T-helper 17 cell (primary cell): ENCODE measurements at places on chromosomes 2 and 18.
A peak's percentile ranks its signal among the peaks of the same experiment; 100 is the strongest.

DNA sequence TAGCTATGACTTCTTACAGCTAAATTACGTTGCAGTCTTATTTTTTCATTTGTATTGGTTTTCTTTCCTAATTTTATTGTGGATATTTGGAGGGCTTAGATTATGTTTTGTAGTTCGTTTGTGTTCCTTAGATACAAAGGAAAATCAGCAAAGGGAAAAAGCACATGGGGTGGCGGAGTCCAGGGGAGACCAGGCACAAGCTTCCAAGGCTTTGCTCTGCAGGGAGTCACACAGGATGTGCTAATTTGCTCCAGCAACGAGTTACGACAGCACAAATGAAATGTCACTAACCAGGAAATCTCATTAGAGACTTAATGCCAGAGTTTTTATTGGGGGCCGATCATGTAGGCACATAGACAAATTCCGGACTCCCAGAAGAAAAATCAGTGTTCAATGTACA lies 60.5 kb upstream of the CABYR start:
- no peak for DNase-seq

GRCh38 chr2:174863183-174863582 lies 98.9 kb upstream of the CHRNA1 start:
- no peak for DNase-seq

DNA sequence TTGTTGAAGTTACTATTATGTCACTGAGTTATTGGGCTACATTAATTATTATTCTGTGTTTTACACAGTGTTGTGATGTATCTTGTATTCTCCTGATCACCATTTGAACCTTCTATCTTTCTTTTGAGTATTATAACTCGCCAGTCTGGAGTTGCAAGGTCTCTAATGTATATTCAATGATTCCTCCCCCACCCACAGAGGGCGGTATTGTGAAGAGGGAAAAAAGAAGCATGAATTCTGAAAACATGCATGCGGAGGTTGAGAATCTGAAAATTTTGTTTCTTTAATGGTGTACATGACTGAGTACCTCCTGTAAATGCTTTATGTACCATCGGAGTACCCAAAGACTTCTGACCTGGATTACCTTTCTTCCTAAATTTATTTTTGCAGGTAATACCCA lies 266.6 kb downstream of the NR4A2 start:
- no peak for DNase-seq

DNA sequence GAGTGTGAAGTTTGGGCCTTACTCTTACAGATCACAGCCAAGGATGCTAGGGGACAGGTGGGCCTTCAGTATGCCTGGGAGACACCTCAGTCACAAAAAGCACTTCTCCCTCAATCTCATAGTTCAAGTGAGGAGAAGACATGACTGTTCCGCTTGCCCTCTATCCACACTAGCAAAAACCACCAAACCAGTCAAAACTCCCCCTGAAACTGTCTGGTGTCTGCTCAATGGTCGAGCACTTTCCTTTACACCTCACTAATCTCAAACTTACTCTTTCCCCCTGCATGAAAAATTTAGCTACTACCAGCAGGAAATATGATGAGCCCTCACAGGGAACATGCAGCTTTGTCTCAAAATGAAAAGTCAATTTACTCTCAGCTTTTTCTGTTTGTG lies 232.2 kb downstream of the TRIB2 start:
- no peak for DNase-seq

- DNase-seq = no peak
Observed at GRCh38 chr2:147081831-147082230, 763.0 kb upstream of the ACVR2A start.

DNA sequence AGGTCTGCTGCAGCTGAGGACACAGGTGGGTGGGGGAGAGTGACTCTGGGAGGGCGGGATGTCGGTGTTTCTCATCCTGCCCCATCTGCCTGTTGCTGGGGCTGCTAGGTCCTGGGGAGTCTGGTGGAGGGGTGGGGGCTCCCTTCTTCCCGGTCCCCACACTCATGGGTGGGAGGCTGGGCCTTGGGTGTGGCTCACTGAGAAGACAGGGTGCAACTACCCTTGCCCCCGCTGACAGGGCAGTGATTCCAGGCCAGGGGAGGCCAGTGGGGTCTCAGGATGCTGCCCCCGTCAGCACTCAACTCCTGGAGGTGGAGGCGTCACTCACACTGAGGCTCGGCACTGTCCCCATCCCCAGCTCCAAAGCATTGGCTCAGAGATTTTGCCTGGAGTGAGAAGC lies 7.7 kb upstream of the NFATC1 start:
- no peak for DNase-seq

GRCh38 chr2:106890606-106891005 lies 4.6 kb upstream of the ST6GAL2 start:
- no peak for DNase-seq

DNA sequence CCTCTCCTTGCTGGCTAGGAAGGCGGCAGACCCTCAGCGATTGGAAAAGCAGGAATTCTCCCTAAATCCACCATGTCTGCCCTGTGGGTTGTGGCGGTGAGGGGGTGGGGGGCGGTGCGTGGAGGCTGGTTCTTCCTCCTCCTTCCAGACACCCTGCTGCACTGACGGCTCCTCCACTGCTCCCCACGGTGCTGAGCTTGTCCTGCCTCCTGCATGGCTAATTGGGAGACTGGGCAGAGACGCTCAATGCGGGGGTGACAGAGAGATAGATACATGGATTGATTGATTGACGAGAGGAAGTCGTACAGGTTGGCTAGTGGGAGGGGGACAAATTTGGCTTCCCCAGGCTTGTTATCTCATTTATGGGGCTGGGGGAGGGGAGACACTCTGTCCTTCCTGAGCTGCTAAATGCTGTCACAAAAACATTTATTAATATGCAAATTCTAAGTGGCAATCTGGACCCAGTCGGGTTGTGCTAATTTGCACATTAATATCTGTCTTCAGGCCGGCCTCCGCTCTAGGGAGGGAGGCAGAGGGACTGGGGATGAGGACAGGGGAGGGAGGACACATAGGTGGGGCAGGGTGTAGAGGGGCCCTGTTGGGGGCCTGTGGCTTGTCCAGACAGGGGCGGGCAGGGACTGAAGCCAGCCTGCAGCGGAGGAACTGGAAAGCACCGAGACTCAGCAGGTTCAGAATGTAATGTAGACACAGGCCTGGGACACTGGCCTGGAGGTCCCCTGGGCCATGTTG lies 181.6 kb downstream of the CELF4 start:
- DNase-seq = no peak

- DNase-seq = no peak
Observed at GRCh38 chr2:125707611-125708010, 948.3 kb upstream of the GYPC start.

DNA sequence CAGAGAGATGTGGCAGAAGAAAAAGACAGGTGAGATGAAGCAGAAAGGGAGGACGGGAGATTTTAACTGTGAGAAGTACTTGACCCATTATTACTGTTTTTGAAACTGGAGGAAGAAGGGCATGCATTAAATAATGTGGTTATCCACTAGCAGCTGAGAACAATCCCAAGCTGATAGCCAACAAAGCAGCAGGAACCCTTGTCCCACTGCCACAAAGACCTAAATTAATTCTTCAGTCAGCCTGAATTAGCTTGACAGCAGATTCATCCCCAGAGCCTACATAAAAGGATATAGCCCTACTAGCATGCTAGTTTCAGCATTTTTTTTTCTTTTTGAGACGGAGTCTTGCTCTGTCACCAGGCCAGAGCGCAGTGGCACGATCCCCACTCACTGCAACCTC lies 19.5 kb upstream of the REG3A start:
- DNase-seq = no peak

- DNase-seq = no peak
Observed at GRCh38 chr2:102758439-102758838, 3.4 kb upstream of the TMEM182 start.

DNA sequence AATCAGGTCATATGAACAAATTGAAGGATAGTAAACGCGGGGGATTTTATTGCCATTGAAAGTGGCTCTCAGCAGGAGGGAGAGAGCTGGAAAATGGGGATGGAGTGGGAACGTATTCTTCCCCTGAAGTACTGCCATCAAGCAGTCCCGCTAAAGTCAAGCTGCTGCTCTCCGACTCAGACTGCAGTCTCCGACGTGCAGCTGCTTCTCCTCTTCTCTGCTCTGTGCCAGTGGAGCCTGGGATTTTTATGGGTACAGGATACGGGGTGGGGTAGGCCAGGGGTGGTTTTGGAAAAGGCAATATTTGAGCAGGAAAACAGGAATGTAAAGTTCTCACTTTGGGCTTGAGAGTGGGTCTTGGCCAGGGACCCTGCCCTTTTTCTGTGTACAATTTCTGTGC lies 33.0 kb downstream of the KCTD18 start:
- DNase-seq = no peak

GRCh38 chr2:75586971-75587370 lies 26.2 kb upstream of the EVA1A start:
- no peak for DNase-seq

- no peak for DNase-seq
Observed at GRCh38 chr2:20542746-20543468, 96.0 kb downstream of the RHOB start.

DNA sequence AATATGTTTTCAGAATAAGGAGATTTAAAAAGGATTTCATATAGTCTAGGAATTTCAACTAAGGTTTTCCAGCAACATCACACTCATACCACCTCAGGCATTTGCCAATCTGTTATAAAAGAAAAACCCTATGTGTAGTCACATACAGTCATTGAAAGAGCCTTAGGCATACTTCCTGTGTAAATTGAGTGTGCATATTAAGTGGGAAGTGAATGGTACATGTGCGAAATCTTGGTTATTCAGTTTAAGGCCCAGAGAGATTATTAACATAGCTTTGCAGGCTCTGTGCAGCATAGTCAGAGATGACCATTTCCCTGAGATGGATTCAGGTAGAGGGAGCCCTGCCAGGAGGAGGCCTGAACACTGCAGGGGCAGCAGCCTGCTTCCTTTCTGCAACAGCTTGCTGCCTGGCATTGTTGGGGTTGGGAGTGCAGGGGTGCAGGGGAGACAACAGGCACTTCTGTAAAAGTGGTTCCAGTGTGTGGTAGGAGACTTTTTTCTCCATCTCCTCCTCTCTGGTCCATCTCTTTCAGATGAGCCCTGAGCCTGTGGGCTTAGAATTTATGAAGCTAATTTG lies 100.1 kb upstream of the OSR1 start:
- no peak for DNase-seq

DNA sequence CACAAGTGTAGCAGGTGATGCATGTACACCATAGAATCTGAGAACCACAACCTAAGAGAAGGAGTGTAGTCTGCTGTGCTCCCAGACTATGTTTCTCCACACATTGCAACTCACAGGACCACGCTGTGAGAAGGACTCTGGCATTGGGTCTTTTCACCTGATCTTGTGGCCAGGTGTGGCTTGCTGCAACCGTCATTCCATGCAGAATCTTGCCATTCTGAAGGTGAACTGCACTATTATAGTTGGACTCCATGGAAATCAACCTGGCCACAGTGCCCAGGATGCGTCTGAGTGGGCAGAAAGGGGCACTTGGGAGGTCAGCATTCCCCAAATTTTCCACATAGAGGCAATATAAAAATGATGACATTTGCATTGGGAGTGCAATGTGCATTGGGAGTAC lies 122.2 kb downstream of the CAPN13 start:
- DNase-seq = no peak

DNA sequence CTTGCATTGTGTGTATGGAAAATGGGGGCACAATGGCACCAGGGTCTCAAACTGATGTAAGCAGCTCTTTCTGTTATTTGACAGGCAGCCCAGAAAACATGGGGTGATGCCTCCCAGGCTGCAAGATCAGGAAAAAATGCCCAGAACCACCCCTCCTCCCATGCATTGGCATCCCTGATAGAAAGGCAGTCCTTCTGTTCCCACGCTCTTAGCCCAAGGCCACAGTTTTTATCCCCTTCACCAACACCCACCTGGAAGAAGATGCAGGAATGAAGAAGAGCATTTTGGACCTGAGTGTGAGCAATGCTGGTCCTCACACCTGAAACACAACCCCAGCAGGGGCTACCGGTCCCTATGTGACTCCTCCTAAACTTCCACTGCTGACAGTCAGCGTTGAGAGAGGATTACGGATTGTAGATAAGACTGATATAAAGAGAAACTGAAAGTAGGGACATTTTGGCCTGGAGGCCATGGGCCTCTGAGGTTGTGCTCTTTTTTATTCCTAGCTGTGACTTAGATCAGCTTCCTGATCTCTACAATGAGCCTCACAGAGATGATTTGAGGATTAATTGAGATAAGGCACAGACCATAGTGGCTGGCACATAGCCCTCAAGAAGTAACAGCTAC lies 386.0 kb upstream of the ATP5MC3 start:
- DNase-seq = no peak

DNA sequence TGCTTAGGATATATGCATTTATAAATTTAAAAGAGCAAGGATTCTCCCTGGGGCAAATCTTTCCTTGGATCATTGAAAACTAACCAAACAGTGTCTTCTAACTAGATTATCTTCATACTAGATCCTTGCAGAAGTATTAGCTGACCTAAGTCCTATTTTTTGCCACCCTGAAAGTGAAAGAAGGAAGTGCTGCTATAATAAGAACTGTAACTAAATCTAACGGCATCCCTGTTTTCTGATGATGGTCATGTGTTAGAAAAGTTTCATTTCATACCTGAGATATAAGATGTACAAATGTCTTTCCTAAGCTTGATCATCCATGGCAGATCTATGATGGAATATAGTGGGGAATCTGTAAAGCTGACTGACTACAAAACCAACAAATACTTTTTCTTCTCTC lies 102.7 kb downstream of the MAP2 start:
- DNase-seq = no peak

DNA sequence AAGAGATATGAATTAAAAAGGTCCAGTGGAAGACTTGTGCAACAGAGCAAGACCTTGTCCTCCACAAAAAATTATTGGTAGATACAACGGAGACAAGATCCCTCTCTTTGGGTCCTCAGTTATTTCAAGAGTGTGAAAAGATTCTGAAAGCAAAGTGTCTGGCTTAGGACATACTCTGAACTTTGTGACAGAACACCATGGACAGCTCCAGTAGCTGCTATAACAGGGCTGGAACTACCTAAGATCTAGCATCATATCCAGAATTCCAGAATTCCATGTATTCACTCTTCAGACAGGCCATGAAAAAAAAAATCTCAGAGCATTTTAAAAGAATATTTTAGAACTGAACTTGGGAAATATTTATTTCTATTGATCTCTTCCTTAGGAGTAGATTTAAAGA lies 74.8 kb upstream of the ZBTB14 start:
- no peak for DNase-seq

DNA sequence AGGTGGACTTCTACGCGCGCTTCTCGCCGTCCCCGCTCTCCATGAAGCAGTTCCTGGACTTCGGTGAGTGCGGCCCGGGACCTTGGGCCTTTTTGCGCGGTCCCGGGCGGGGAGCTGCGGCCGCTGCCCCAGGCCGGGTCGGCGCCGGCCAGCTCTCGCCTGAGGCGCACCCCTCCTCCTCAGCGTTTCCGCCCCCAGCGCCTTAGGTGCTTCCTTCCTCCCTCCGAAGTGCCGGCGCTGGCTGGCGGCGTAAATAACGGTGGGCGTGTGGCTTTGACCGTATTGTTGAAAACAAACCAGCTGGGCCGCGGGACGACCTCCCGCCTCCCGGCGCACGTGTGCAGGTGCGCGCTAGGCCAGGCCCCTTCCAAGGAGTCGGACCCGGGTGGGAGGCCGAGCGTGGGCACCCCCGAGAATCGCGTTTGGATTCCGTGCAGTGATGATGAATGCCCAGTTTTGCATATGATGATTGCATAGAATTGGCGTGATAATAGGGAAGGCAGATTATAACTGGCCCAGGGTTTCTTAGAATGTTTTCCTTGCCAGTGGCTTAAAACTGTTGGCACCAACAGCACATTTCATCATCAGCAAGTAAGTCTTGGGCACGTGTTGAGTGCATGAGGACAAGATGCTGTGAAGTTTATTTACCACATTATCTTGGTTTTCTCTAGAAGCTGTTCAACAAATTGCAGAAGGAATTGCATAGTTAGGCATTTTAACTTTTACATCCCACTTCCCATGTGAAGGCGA lies 569 bp downstream of the PDK1 start:
- DNase-seq = peak; percentile 19
